Activated CD4-positive, alpha-beta T cell treated with anti-CD3 and anti-CD28 coated beads, Interleukin-2, amount 10 ng/mL, durations not matched to agents 24 days and 14 days (primary cell): ENCODE measurements at places on chromosomes 5 and 9.

DNA sequence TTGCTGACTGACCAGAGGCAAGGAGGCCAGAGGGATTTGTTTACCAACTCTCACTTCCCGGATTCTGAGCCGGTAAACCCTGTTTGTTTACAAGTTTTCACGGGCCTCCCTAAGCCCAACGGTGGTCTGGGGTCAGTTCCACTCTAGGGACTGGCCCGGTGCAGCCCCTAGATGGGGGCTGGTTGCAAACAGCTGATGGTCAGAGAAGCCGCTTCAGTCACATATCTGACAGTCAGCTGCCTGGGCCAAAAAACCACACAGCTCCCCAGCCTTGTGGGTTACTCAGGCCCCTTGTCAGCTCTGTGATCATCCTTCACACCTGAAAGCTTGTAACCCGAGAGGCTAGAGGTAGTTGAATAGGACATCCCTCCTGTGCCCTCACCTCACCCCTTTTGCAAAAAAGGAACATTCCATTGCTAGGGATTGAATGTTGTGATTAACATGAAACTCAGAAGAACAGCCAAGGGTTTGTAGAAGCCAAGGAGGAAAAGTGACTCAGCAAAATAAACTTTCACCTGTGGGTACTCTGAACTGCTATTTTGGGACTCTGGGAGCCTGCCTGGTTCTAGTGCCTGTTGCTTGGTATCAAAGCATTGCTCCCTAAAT, 40.4 kb downstream of the SAR1B start:
- DNase-seq: no peak
- H3K36me3 ChIP-seq: no peaks in the 10 kb centered on the region
- H3K27me3 ChIP-seq: no peaks in the 10 kb centered on the region
- peaks cover 29% of the 10 kb centered on the region for H3K4me1 ChIP-seq
- no peak overlapping the region for H3K4me3 ChIP-seq

GRCh38 chr5:79050498-79050897, 19.0 kb downstream of the DMGDH start:
- H3K27ac ChIP-seq: no peak overlapping the region
- H3K27me3 ChIP-seq: peaks cover 14% of the 10 kb centered on the region
- no peak for DNase-seq

DNA sequence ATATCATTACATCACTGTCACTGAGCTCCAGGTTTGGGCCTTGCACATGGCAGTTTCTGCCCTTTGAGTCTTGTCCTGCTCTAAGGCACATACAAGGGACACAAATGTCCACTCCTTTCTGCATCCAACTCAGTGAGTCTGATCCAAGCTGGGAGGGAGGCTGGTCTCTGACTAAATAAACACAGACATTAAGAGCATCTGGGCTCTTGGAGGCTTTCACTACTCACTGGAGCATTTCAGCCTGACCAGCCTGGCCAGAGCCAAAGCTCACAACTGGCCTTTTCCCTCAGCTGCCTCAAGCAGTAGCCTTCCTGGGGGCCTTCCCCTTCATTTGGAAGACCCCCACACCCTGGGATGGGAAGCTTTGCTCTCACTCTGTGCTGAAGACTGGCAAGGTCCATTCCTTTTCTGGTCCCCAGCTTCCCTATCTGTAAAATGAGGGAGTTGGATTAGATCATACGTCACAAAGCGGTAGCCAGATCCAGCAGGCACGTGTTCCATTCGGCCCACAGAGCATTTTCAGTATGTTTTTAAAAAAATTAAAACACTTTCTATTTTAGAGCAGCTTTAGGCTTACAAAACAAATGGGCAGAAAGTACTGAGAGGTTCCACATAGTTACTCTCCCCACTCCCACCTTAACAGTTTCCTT, 58.6 kb upstream of the XPA start:
- H3K27me3 ChIP-seq: peaks cover 47% of the 10 kb centered on the region
- no peak for DNase-seq
- no peaks in the 10 kb centered on the region for H3K36me3 ChIP-seq
- H3K4me1 ChIP-seq: no peaks in the 10 kb centered on the region
- no peak overlapping the region for H3K27ac ChIP-seq

GRCh38 chr5:135594416-135594960, 15.7 kb upstream of the CXCL14 start:
- peaks cover 2% of the 10 kb centered on the region for H3K27me3 ChIP-seq
- DNase-seq: no peak
- no peak overlapping the region for H3K4me3 ChIP-seq
- H3K27ac ChIP-seq: no peak overlapping the region
- H3K36me3 ChIP-seq: no peaks in the 10 kb centered on the region

DNA sequence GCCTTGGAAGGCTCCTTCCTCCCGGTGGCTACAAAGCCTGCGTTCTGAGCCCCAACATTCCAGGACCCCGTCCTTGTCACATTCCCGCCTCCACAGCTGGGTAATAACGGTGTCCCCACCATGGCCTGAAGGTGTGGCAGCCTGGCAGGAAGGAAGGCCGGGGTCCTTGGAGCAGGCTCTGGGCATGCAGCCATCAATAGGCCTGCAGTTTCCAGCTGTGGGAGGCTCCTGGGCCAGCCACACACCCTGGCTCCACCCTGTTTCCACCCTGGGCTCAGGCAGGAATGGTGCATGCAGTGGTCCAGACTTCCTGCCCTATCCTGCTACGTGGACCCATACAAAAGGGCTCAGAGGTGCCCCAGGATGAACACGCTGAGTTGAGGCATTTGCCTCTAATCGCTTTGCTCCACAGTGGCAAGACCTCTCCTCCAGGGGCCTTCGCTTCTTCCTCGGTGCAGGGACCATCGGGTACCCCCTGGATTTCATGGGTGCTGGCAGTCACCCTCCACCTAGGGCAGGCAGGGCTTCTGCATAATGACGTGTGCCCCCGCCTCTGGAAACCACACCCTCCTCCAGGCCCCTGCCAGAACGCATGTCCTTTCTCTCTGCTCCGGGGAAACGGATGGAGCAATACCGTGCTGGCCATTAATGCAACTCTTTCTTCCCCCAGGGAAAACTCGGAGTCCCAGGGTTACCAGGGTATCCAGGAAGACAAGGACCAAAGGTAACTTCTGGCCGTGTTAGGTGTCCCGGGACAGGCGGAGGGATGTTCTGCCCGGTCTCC, 95.1 kb upstream of the FCN2 start:
- H3K4me3 ChIP-seq: no peak overlapping the region
- DNase-seq: no peak
- H3K4me1 ChIP-seq: no peaks in the 10 kb centered on the region
- no peak overlapping the region for H3K27ac ChIP-seq

DNA sequence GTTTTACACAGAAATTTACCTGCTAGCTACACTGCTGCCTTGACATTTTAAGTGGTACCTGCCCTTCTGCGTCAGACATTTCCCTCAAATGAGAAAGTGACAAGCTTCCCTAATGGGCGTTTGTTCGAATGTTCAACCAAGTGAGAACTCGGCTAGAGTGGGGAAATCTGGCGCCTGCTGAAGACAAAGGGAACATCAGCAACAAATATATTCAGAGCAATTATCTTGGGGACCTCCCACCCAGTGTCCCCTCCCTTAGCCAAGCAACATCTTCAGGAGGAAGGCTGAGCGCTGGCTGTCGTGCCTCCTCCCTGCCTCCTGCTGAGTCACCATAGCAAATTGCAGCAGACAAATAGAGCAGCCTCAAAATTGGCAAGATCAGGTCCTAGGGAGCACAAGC, 57.1 kb downstream of the MFAP3 start:
- H3K4me1 ChIP-seq: no peaks in the 10 kb centered on the region
- no peak for DNase-seq
- H3K27me3 ChIP-seq: peaks cover 31% of the 10 kb centered on the region
- H3K36me3 ChIP-seq: no peaks in the 10 kb centered on the region

DNA sequence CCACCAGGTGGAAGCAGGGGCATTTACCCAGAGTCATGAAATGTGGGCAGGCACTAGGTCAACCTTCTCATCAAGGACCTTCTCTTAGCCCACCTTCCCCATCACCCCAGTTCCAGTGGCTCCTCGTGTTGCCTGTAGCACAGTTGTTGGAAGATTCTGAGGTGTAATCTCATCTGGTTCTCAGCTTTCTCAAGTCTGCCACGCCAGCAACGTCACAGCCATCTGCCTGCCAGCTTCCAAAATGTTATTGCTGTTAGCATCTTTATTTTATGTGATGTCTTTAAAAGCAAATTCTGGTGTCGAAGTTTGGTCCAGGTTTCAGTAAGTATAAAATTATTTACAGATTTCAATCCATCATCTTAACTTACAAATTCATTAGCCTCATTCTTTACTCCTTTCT, 10.7 kb downstream of the C9orf153 start:
- H3K27ac ChIP-seq: no peak overlapping the region
- no peak for DNase-seq
- H3K4me3 ChIP-seq: no peak overlapping the region
- no peaks in the 10 kb centered on the region for H3K27me3 ChIP-seq

GRCh38 chr5:110965773-110966581, 105.5 kb upstream of the TSLP start:
- no peak overlapping the region for H3K27ac ChIP-seq
- H3K4me3 ChIP-seq: no peak overlapping the region
- no peaks in the 10 kb centered on the region for H3K27me3 ChIP-seq
- no peaks in the 10 kb centered on the region for H3K4me1 ChIP-seq

DNA sequence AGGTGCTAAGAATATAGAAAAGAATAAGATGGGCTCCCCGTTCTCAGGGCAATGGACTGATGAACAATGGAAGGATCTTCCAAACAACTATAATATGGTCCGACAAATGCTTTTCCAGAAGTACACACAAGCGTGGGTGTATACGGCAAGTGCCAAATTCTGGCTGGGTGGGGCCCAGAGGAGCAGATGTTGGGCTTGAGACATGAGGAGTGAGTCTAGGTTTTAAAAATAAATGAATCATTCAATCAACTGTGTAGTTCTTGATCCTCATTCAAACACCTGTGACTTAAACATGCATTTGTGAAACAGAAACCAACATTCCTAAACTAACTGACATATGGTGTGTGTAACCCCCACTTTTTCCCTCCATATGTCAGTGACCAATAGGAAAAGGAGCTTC, 47.9 kb downstream of the MFAP3 start:
- peaks cover 12% of the 10 kb centered on the region for H3K27me3 ChIP-seq
- H3K36me3 ChIP-seq: no peaks in the 10 kb centered on the region
- DNase-seq: no peak
- no peak overlapping the region for H3K4me3 ChIP-seq
- no peak overlapping the region for H3K27ac ChIP-seq

DNA sequence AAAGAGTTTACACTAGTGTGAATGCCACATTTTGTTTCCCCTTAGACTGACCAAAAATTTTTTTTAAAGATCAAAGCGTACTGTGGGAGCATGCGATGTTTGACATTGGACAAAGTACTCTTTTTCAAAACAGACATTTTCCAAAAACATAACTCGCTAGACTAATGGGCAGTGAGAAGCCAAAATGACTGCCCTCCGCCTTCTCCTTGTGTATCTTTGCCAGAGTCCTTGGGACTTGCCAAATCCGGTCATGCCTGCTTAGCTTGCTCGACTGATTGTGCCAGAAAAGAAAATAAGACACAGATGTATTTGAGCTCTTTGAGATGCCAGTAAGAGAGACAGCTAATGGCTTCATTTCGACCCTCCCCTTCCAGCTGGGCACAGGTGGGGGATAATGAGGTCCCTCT, 157.5 kb downstream of the MAPKAP1 start:
- no peaks in the 10 kb centered on the region for H3K4me1 ChIP-seq
- no peak overlapping the region for H3K27ac ChIP-seq
- no peaks in the 10 kb centered on the region for H3K36me3 ChIP-seq
- DNase-seq: no peak
- H3K4me3 ChIP-seq: no peak overlapping the region

DNA sequence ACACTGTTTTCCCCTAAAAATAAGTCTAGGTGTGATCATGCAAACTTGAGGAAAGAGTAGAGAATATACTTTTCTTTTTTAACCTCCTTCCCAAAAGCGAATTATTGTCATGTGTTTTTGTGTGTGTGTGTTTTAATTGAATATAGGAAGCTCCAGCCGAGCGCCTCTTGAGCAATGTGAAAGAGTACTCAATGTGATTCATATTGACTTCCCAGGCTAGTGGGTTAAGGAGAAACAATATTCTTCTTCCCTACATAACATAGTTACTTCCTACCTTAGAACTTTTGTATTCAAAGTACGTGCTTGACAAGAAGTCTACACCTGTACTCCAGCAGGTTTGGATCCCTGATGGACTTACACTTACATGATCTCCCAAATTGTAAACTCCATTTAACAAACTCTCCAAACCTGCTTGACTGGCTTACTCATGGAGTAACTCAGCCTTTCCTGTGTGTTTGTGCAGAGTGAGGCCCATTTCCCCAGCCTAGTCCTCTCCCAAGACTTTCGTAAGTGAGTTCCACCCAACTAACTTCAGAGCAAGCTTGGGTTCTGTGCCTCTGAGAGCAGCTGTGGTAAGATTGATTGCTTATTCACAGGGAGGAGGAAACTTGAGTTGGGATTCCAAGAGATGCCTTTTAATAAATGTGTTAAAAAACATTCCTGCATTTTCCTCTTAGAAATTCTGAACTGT, 9.3 kb downstream of the SLC28A3 start:
- peaks cover 17% of the 10 kb centered on the region for H3K27me3 ChIP-seq
- no peak for DNase-seq
- no peaks in the 10 kb centered on the region for H3K36me3 ChIP-seq
- H3K4me3 ChIP-seq: no peak overlapping the region
- no peaks in the 10 kb centered on the region for H3K4me1 ChIP-seq
- H3K27ac ChIP-seq: no peak overlapping the region

- H3K4me3 ChIP-seq: peak overlapping the region; percentile 41
- no peak overlapping the region for H3K27ac ChIP-seq
- H3K27me3 ChIP-seq: peaks cover 61% of the 10 kb centered on the region
Measured at GRCh38 chr9:37002413-37003217, 31.5 kb downstream of the PAX5 start.

- no peak overlapping the region for H3K27ac ChIP-seq
- H3K4me3 ChIP-seq: no peak overlapping the region
- DNase-seq: no peak
- H3K36me3 ChIP-seq: peaks cover 77% of the 10 kb centered on the region
- peaks cover 2% of the 10 kb centered on the region for H3K4me1 ChIP-seq
- H3K27me3 ChIP-seq: no peaks in the 10 kb centered on the region
Measured at GRCh38 chr5:75558221-75558620, 46.5 kb downstream of the POLK start.

DNA sequence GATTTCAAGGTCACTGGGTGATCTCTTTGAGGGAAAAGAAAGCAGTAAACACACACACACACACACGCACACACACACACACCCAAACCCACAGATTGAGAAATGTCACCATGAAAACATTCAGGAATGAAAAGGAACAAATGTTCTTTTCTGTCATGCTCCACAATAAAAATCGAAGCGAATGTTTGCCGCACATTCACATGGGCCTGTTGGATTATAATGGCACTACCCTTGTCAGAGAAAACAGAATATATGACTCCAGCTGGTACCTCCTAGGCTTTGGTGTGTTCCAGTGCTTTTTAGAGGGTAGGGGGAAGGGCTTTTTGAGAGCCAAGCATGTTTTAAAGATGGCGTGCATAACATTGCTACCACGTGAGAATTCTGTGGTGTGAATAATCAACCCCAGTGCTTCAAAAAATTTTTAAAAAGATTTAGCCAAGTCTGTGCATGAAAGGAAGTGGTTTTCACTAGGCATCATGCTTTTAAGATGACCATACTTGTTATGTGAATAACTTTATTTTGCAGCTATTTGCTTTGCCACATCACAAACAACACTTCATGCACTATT, 120.8 kb upstream of the ZNF608 start:
- H3K27me3 ChIP-seq: no peaks in the 10 kb centered on the region
- no peak overlapping the region for H3K27ac ChIP-seq
- H3K36me3 ChIP-seq: no peaks in the 10 kb centered on the region
- H3K4me1 ChIP-seq: peaks cover 4% of the 10 kb centered on the region
- no peak for DNase-seq
- no peak overlapping the region for H3K4me3 ChIP-seq

GRCh38 chr5:148984345-148984744, 78.5 kb downstream of the SH3TC2 start:
- H3K27ac ChIP-seq: no peak overlapping the region
- peaks cover 27% of the 10 kb centered on the region for H3K27me3 ChIP-seq
- H3K4me3 ChIP-seq: no peak overlapping the region
- H3K4me1 ChIP-seq: no peaks in the 10 kb centered on the region
